ENCODE measurements at places on chromosomes 7 and 10.

DNA sequence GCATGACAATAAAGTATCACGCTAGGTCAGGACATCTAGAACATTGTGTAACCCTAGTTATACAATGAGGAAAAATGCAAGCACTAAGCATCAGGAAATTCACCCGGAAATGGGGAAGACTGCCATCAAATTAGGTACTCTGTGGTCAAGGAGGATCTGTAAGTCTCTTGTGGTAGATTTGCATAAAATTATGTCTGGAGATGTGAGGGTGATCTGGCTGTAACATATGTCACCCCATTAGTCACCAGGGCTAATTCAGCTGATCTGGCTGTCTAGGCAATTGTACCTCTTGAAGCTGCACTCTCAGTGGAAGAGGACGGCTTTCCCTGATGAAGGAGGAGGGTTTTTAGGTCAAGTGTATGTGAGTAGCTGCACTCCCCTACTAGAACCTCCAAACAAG lies 14.8 kb downstream of the AKR1D1 start:
- no peak for DNase-seq

DNA sequence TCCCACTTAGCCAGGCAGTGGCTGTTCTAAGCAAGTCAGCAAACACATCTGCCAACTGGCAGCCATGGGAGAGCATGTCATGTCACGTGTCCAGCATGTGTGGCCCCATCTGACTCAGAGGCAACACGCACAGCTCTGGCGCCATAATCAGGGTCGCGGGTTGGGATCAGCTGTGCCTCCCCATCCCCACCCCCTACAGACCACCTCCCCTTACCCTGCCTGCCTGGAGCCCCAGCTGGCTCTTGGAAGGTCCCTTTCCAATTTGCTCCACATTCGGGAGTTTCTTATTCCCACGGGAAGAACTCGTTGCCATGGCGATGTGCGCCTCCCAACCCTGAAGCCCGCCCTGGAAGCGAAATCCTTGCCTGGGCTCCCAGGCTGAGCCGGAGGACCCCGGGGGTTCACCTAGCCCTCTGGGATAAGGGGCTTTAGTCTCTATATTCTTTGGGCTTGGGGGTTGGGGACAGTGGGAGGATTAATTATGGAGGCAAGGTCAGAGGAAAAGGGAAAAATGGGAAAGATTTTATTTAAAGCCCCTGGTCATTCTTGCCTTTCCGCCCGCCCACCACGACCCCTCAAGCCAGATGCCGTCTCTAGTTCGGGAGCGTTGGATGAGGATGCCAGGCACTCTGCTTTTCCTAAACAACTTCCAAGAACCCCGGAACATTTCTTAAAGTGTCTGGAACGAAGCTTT lies 283.7 kb downstream of the ZEB1 start:
- DNase-seq: no peak

DNA sequence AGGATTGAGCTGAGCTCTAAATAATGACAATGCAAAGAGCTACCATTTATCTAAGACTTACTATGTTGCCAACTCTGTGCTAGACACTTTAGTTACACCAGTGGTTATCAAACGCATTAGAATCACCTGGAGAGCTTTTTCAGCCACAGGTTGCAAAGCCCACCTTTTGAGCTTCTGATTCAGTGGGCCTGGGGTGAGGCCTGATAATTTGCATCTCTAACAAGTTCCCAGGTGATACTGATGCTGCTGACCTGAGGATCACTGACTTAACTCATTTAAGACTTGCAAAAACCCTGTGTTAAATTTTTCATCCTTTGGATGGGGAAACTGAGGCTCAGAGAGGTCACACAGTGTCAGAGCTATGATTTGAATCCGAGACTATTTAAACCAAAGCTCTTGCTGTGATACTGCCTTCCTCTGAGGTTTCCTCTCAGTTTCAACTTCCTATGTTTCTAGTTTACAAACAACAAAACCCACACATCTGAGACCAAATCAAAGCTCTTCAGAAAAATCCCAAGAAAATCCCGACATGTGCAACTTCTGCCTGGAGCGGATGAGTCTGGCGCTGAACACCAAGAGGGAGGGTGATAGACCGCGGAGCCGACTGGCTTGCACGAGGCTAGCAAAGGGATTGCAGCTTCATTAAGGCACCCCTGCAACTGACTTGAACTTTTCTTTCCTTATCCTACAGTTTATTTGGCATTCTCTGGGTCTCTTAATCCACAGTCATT lies 124.9 kb downstream of the CYP26A1 start:
- no peak for DNase-seq

DNA sequence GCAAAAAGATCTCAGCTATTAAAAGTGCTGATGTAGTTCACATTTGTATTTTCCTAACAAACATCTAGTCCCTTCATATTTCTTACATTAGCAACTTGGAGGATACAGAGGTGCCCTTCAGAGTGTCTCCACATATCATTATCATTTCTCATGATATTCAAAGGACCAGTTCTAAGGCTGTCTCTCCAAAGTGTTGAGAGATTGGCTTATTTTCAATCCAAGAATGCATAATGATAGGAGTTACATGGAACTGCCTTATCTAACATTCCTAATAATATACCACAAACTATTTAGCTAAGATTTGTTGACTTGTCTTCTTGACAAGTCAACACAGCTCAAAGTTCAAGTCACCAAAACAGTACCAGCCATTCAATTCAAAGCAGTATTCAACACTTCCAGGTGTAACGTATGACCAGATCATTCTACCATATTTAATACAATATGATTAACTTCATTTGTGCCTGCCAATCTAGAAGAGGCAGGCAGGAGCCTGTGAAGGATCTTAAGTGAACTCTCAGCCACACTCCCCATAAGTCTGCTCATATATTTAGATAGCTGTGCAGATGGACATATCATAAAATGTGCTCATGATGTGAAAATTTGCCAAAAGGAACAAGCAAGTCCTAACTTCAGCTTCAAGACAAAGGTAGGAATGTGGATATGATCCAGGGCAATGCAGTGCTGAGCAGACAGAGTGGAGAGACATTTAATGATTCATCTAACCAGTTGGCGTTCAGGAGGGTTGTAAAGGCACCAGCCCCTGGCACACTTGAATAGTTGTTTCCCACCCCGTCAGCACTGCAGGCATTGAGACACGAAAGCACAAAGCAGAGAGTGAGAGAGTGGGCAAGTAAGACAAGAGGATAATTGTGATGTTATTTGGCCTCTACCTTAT lies 108.3 kb downstream of the MTERF1 start:
- DNase-seq: no peak

DNA sequence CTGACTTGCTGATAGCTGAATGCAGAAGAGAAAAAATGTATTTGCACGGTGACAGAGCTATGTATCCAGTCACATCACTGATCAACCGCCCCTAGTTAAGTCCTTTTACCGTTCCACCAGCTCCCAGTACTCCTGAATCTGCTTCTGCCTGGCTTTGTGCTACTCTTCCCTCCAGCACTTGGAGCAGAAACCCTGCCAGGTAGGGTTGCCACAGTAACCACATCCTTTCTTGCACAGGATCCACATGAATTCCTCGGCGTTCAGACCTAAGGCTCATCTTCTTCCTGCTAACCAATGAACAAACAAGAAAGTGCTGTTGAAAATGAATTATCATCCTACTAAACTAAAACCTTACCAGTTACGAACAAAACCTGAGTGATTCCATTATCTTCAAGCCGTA lies 52.0 kb upstream of the KCTD7 start:
- no peak for DNase-seq

DNA sequence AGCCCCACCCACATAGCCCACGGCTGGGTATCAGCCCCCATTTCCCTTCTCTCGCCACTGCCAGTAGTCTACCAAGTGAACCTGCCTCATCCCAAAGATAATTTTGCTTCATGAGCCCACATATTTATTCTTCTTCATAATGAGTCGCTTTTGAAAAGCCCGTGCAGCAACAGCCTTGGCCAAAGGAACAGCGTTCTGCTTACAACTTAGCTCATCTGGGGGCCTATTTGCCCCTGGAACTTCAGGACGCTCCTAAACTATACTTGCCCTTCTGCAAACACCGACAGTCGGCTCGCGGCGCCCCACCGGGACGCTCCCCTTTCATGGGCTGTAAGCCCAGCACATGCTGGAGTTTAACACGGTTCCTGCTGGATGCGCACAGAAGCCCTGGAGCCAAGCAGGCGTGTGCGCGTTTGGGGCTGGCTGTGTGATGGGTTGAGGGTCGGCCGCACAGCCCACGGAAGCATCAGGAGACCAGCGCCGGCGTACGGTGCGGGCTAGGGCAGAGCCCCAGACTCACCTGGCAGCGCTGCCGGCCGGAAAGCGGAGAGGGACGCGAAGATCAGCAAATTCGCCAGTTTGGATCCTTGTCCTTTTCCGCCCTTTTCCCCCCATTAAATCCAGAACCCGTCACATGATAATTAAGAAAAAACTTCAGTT lies 370 bp downstream of the TMEM60 start:
- DNase-seq: peak; percentile 41

DNA sequence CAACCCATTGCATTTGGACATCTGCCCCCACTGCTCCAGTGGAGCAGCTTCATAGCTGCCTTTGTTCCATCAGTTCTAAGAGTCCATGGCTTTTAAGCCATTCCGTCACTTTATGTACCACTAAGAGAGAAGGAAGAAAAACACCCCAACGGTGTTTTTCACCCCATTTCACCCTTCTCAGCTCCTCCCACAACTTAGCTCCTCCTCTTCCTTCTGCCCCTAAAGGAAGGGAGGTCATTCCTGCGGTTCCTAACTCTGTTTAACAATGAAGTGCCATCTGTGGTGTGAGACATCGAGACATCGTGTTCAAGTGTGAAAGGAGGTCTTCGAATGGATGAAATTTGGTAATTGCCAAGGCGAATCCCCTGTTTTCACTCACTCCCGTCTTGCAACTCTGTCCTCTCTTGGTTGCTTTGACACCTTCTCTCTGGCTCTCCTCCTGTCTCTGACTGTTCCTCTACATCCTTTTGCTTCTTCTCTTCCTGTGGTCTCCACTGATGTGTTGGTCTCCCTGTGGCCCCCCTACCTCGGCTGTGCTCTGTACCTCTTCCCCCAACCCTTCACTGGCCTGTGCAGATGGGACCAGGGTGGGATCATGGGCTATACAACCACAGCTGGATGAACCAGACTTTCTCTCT lies 23.0 kb downstream of the SMKR1 start:
- no peak for DNase-seq

GRCh38 chr7:2884161-2884560 lies 40.1 kb upstream of the GNA12 start:
- no peak for DNase-seq

GRCh38 chr7:42495256-42495655 lies 258.2 kb upstream of the GLI3 start:
- no peak for DNase-seq

DNA sequence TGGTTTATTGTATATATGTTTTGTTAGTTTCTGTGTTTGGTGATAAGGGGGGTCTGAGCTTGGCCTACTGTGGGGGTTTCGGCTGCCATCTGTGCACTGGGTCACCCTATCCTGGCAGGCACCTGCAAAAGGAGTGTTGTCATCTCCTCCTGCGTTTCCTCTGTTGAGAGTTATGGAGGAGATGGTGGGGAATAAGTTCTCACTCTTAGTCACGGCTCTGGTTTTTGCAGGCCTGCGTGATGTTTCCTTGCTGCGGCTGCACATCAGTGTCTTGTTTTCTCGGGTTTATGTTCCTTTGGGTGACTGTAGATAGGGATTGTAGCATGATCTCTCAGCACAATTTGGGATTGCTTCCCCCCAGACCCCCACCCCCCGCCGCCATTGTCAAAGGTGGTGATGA lies 36.8 kb downstream of the CCM2 start:
- DNase-seq: no peak

DNA sequence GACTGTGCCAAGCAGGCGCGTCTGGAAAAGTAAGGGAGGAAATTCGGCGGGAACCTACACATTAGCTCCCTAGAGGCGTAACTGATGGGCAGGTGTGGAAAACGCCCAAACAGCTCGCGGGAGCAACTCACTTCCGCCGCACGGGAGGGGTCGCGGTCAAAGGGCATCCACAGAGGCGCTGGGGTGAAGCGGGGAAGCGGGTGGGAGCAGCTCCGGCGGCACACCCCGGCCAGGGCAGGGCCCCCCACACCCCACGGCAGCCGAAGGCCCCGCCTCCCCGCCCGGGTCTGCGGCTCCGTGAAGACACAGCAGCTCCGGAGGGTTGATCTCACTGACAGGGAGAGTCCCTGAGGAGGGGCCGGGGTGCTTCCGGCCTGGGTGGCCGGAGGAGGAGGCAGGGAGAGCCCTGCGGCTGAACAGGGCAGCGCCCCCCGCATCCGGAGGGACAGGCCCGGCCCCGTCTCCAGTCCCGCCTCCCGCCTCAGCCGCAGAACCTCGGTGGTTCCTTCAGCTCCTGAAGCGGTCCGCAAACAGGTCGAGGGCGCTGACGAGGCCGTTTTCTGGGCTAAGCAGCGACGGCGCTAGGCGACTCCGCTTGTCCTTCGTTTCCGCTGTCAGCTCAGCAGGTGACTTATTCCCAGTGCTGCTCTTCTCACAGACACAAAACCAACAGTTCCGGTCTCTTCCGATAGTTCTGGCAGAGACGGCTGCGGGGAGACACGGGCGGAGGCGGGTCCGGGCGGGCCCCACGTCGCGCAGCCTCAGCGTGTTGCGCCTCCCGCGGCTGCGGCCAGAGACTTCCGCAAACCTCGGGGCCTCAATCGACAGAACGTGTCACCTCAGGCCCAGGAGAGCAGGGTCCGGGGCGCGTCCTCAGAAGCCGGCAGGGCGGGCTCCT lies 276.1 kb downstream of the DNAJB6 start:
- peak; percentile 61 for DNase-seq

- DNase-seq: no peak
Observed at GRCh38 chr7:47031786-47032535, 550.0 kb downstream of the TNS3 start.

DNA sequence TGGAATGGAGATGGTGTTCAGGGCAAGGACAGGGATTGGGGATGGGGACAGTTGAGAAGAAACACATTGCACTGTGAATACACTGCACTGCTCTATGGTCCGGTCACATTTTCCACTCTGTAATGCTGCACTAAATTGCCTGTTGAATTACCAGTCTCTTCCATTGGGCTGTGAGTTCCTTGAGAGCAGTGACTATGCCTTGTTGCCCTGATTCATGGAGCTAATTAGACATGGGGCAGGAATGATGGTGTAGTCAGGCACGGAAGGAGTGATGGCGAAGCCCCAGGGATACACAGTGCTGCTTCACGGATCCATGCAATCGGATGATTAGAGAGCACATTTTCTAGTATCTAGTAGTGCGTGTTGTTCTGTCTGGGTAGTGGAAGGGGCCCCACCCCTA lies 25.4 kb upstream of the GPAM start:
- no peak for DNase-seq

GRCh38 chr10:110036640-110037039 lies 28.9 kb downstream of the ADD3 start:
- no peak for DNase-seq

DNA sequence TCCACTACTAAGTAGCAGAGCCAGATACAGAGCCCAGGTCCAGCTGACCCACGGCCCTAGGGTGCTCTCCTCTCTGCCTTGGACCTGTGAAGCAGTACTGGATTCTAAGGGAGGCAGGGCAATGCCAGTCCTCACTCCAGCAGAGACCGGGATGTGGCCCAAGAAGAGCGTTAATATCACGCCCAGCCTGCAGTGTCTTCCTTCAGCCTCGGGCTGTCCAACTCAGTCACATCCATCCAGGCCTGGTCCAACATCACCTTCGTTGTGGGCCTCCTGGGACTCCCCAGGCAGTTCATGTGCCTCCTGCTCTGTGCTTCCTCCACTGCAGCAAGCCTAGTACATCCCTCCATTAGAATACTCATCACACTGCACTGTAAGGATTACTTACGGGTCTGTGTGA lies 114.5 kb downstream of the GRID1 start:
- no peak for DNase-seq
